ENCODE measurements at places on chromosomes 12 and 14. TPM values are rescaled to one million over a fixed set of nuclear protein-coding genes. Genes with fewer than 3 reads are reported as not detected.
A peak's percentile ranks its signal among the peaks of the same experiment; 100 is the strongest.

NOVA1 gene
- total RNA-seq: 1.9 TPM

GYS2 gene
- not detected for total RNA-seq

DNA sequence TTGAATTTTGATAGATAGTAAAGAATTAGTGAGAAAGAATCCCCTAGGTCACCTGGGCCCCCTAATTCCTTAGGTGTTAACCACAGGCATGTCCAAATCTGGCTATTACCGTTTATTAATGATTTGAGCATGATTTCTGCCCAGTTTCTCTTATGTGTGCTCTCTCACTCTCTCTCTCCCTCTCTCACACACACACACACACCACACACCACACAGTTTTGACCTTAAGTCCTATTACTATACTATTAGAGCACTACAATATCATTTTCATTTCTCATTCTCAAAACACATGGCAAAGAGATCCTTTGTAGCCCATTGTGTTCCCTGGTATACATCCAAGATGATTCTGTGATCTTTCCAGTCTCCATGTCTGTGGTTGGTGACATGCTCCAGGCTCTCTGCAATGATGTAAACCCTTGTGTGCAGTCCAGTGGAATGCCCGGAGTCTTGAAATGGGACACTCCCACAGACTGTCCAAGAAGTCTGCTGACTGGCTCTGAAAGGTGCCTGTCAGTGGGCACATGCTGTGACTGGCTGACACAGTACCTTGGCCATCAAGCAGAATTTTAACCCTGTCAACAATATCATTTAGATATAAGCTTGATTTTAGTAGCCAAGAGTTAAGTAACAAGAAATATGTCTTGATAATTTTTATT is 96.2 kb downstream of the FIGNL2 start:
- DNase-seq: peak; percentile 68

MYBPC1 gene
- total RNA-seq: 3.9 TPM

DNA sequence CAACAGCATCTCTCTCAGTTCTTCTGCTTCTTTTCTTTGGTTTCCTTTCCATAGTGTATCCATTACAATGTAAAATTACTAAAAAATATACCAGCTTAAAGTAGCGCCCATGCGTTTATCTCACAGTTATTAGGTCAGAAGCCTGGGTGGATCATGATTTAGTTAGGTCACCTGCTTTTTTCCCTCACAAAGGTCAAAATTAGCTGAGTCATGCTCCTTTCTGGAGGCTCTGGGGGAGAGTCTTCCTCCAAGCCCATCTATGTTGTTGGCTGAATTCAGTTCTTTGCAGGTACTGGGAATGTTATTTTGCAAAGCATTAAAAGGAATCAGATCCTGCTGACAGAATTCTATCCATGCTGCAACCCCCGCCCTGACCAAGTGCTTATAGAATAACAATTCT is 101.6 kb upstream of the TMEM132C start:
- no peak for DNase-seq

DNA sequence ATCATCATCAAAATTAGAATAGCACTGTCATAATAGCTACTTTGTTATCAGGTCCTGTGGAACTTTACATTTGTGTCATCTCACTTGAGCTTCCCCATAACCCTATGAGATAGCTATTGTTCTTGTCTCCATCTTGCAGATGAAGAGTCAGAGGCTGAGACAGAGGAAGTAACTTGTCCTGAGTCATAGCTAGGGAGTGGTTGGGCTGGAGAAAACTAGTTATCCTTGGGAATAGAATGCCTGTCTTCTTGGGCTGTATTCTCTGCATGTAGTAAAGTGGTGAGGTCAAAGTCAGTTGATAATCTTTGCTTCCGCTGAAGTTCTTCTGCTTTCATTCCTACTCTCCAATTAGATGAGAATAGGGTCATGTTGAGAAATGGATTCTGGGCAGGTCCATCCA is 117.0 kb downstream of the SMOC1 start:
- no peak for DNase-seq

Measured in left ventricle myocardium superior (tissue), 1 donor.